Dorsolateral prefrontal cortex (tissue), 122 donors: ENCODE measurements at places on chromosomes 12 and 14.

GRCh38 chr12:49985981-49986380 is 13.2 kb downstream of the AQP6 start:
- DNase-seq: no peak

- DNase-seq: no peak
Observed at GRCh38 chr14:76007852-76008251, 22.3 kb downstream of the IFT43 start.

- no peak for DNase-seq
Observed at GRCh38 chr14:32620303-32620702, 291.2 kb downstream of the AKAP6 start.

GRCh38 chr14:97074456-97074855 is 277.3 kb downstream of the VRK1 start:
- DNase-seq: no peak

DNA sequence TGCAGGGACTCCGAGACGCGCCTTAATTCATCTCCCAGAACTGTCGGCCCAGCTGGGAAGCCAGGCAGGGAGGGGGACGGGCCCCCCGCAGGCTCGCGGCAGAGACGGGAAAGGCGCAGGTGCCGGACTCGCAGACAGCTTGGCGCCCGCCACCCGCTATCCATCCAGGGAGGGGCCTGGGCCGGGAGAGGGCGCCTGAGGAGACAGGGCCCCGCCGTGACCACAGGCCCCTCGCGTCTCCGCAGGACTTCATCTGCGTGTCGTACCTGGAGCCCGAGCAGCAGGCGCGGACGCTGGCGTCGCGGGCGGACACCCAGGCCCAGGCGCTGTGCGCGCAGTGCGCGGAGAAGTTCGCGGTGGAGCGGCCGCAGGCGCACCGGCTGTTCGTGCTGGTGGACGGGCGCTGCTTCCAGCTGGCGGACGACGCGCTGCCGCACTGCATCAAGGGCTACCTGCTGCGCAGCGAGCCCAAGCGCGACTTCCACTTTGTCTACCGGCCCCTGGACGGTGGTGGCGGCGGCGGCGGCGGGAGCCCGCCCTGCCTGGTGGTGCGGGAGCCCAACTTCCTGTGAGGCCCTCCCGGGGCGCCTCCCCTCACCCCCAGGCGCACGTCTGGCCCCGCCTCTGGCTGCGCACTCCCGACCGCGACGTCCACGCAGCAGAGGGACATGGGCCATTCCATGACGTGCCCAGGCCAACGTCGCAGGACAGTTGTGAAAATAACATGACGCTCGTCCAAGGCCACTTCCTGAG is 60.6 kb downstream of the LGMN start:
- DNase-seq: no peak

- DNase-seq: no peak
Observed at GRCh38 chr14:79972230-79972629, 239.1 kb downstream of the DIO2 start.

DNA sequence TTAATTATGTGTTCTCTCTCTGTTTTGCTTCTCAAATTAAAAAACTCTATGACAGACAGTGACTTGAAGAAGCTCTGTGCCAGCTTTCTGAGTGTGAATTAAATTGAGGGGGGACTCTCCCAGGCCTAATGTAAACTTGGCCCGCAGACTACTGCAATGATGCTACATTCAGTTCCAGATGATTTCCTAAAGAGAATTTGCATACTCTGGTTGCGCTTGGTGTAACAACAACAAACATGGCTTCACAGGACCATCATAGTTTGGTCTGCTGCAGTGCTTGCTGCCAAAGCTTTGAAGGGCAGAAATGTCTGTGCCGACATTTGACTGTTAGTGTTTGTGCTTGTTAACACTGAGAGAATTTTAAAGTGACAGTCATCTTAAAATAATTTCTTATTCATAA is 25.0 kb downstream of the CFAP54 start:
- DNase-seq: no peak

DNA sequence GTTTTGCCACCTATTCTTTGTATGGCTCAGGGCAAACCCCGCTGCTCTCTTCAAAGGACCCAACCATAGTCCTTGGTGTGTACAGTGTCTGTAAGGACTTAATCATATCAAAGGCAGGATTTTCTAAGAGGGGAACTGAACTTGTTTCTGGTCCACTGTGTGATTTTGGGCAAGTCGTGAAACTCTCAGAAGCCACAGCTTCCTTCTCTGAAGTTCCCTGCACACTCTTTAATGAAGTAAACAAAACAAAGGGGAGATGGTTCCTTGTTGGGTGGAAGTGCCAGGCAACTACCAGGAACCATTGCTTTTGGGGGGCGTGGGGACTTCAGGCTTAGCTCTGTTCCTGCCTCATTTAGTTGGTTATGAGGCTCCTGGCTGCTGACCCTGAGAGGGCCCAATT is 152.4 kb downstream of the VRK1 start:
- no peak for DNase-seq

DNA sequence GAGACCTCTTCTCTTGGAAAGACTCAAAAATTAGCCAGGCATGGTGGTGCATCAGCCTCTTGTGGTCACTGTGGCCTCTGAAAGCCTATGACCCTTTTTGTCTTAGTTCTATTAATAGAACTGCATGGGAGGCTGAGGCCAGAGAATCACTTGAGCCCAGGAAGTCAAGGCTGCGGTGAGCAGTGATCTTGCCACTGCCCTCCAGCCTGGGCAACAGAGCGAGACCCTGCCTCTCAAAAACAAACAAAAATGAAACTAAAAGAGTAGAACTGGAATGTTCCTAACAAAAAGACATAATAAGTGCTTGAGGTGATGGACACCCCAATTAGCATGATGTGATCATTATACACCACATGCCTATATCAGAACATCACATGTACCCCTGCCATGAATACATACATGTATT is 197.0 kb upstream of the EEA1 start:
- DNase-seq: no peak

GRCh38 chr12:44696542-44696941 is 179.6 kb downstream of the NELL2 start:
- DNase-seq: no peak

DNA sequence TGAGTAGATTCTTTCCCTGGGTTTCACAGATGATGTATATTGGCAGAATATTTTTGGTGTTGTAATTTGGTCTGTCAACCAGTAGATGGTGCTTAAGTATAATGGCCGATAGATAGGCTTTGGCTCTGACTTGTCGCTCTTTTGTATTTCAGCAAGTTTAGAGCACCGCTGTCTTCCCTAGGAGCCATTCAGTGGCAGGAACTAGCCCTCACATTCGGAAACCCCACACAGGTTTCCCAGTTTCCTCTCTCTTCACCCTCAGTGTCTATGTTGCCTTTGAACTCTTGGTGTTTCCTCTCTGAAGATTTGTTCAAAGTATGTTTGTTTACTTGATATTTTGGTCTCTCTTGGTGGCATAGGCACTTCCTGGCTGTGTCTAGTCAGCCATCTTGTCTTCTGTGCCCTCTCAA is 102.2 kb downstream of the GPHN start:
- DNase-seq: no peak

- DNase-seq: peak; percentile 45
Observed at GRCh38 chr14:61695695-61696527, 598 bp downstream of the HIF1A start.

- no peak for DNase-seq
Observed at GRCh38 chr12:50524621-50525020, 19.8 kb downstream of the DIP2B start.

DNA sequence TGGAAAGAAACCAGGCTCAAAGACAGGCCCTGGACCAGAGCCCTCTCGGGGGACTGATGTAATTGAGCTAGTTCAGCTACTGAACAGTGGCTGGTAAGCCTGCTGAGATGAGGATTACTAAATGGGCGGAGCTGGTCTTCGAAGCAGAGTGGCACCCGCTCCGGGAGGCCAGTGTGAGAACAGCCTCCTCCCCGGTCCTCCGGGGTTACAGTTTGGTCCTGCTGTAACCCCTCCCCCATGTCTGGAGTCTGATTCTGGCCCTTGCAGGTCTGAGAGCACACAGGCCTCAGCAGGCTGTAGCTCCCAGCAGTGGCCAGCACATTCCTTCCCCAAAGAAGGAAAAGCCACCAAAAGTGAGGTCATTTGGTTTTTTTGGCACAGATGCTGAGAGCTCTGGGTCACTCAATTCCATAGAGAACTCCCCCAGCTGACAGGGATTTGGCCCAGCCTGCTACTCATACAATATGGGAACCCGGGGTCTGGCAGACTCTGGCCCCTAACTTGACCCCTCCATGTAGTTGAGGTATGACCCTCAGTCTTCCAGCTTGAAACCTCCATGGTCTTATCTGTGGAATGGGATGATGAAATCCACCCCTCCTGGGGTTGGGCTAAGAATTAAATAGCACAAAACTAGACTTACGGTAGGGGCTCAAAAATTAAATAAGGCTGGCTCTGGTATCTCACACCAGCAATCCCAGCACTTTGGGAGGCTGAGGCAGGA is 39.0 kb downstream of the ACTN1 start:
- DNase-seq: no peak

DNA sequence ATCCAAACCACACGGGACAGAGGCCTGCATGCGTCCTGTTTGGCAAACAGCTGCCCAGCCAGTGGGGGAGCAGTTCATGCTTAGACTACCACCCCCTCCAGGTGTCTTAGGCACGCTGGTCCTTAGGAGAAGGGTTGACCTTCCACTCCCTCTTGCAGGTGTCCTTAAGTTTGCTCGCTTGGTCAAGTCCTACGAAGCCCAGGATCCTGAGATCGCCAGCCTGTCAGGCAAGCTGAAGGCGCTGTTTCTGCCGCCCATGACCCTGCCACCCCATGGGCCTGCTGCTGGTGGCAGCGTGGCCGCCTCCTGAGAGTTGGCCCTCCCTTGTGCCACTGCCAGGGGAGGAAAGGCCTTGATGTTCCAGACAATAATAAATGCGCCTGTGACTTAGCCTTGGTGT is 1.8 kb downstream of the C12orf57 start:
- no peak for DNase-seq

GRCh38 chr12:12016284-12017100 is 54.2 kb upstream of the BCL2L14 start:
- no peak for DNase-seq

- no peak for DNase-seq
Observed at GRCh38 chr12:8996682-8997405, 7.5 kb downstream of the KLRG1 start.

DNA sequence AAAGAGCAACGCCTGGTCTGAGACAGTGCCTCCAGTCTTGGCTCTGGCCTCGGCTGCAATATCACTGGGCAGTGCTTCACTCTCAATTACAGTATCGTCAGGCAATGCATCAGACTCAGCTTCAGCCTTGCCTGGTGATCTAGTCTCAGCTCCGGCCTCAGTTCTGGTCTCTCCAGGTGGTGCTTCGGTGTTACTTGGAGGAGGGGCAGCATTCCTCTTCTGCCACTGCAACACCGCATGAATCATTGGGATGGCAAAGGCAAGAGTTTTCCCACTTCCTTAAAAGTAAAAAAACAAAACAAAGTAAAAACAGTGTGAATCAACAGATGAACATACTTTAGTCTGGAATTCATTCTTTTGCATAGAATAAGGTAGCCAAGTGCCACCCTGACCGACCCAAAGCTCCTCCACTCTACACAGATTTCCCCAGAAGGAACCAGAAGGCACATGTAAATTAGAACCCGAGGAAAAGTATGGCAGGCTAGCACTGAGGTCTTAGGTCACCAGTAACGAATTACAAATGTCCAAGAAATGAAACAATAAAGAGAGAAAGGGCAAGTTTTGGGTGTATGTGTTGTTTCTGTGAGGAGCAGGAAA is 18.6 kb downstream of the DDX24 start:
- no peak for DNase-seq

DNA sequence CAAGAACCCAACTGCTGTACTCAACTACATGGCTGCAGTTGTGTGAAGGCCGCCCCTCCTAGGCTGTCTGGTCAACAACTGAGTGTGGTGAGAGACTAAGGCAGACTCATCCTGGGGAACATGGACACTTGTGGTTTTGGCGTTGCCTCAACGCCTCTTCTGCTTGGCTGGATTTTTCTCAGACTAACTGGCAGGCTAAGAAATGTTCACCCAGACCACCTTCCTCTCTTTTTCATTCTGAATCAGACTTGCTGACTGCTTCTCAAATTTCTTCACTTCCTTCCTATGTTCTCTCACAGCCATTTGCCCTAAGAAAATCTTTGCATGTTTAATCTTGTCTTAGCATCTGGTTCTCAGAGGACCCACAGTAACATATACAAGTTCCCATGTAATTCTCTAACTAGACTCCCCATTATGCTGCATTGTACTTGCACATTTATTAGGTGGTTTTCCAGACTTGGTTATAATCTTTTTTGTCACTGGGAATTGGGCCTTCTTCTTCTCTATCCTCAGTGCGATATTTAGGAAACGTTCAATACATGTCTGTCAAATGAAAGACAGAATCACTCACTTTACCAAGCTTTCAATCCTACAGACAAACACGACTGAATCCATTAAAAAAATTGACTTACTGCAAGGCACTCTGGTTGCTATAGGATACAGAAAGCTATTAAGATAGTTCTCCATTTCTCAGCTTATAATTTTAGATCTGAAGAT is 327.6 kb downstream of the CCER1 start:
- no peak for DNase-seq

- no peak for DNase-seq
Observed at GRCh38 chr12:592024-592505, 71.2 kb downstream of the NINJ2 start.

DNA sequence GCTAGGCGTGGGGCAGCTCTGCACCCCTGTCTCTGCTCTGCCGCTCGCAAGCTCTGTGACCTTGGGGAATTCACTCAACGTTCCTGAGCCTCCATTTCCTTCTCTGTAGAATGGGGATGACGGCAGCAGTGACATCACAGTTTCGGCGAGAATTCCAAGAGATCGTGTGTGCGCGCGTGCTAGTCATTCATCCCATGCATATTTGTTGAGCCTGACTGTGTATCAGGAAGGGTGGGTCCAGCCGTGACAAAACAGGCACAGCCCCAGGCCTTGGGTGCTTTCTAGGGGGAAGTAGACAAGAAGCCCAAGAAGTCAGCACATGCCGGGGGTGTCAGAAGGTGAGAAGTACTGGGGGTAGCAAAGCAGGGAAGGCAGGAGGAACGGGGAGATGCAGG is 145.6 kb upstream of the NCOR2 start:
- DNase-seq: no peak

DNA sequence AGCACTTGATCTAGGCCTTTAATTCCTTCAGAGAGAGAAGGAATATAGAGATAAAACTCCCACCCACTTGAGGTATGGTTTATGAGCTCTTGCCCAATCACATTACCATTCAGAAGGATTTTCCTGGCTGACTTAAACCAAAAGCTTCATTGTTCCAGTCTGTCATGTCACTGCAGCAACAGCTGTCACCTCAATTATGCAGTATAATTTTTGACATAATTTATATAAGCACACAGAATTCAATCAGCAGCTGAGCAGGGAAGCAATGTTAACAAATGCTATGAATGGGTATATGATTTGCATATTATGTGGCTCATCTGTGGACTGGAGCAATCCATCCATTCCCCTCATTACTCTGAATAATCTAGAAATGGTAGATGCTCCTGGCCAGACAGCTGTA is 40.3 kb downstream of the CBX5 start:
- DNase-seq: no peak

GRCh38 chr12:121365416-121366062 is 13.3 kb upstream of the ANAPC5 start:
- no peak for DNase-seq

DNA sequence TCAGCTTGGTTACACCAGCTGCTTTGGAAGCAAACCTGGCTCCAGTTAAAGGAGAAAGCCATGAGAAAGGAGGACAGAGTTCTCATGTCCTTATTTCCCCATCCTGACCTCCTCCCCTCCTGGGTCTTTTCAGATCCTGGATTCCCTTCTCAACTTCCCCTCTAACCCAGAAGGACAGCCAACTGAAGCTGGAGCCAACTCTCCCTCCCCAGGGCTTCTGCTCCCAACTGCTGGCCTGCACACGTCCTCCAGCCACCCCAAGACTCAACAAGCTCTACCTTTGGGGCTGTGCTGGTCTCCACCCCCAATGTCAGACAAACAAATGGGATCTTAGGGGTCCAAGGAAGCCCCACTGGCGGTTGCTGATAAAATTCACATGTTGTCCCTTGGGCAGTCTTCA is 651.1 kb upstream of the TBX3 start:
- no peak for DNase-seq
